Activated CD4-positive, alpha-beta T cell treated with anti-CD3 and anti-CD28 coated beads for 36 hours (primary cell): ENCODE measurements at places on chromosomes 7 and 10. TPM values are rescaled to one million over a fixed set of nuclear protein-coding genes. Genes with fewer than 3 reads are reported as not detected.

Gene FAM25G
- total RNA-seq = not detected

Gene UTF1
- total RNA-seq = not detected

Gene SPDYE2
- total RNA-seq = not detected

Gene ELAPOR2
- total RNA-seq = 4.4 TPM

Gene CCDC186
- 9.1 TPM for total RNA-seq

Gene AMPH
- total RNA-seq = 0.07 TPM

Gene CLDN12
- total RNA-seq = 5.4 TPM

Gene ITGA8
- total RNA-seq = not detected

Gene RPP30
- total RNA-seq = 103 TPM

Gene VGF
- 0.11 TPM for total RNA-seq

Gene PAPOLB
- total RNA-seq = not detected

Gene CDC14C
- total RNA-seq = not detected

Gene ABCB1
- 4.5 TPM for total RNA-seq

Gene GDF10
- 0.32 TPM for total RNA-seq

Gene BEND7
- not detected for total RNA-seq

- DNase-seq = no peak
- no peaks in the 10 kb centered on the region for H3K36me3 ChIP-seq
- no peaks in the 10 kb centered on the region for H3K27me3 ChIP-seq
- H3K4me3 ChIP-seq = no peak overlapping the region
- H3K27ac ChIP-seq = no peak overlapping the region
Observed at GRCh38 chr10:121188005-121188404, 336.8 kb downstream of the WDR11 start.

- H3K36me3 ChIP-seq = no peaks in the 10 kb centered on the region
- H3K4me3 ChIP-seq = no peak overlapping the region
- no peak overlapping the region for H3K27ac ChIP-seq
- peaks cover 14% of the 10 kb centered on the region for H3K27me3 ChIP-seq
- no peaks in the 10 kb centered on the region for H3K4me1 ChIP-seq
Observed at GRCh38 chr10:71389768-71390460, 6.8 kb upstream of the CDH23 start.

GRCh38 chr10:74910241-74910975 lies 84.0 kb downstream of the KAT6B start:
- no peak for DNase-seq
- H3K27me3 ChIP-seq = no peaks in the 10 kb centered on the region
- H3K4me3 ChIP-seq = no peak overlapping the region
- H3K27ac ChIP-seq = no peak overlapping the region
- H3K4me1 ChIP-seq = peaks cover 51% of the 10 kb centered on the region
- peaks cover 1% of the 10 kb centered on the region for H3K36me3 ChIP-seq

- no peaks in the 10 kb centered on the region for H3K4me1 ChIP-seq
- no peak for DNase-seq
- no peaks in the 10 kb centered on the region for H3K36me3 ChIP-seq
- H3K27ac ChIP-seq = no peak overlapping the region
- H3K27me3 ChIP-seq = no peaks in the 10 kb centered on the region
Observed at GRCh38 chr7:117908031-117908795, 35.0 kb upstream of the CTTNBP2 start.

GRCh38 chr10:94412449-94412848 lies 10.1 kb downstream of the TBC1D12 start:
- H3K4me3 ChIP-seq = no peak overlapping the region
- H3K27me3 ChIP-seq = peaks cover 31% of the 10 kb centered on the region
- no peak for DNase-seq

GRCh38 chr7:95684037-95684436 lies 87.7 kb upstream of the PDK4 start:
- no peaks in the 10 kb centered on the region for H3K27me3 ChIP-seq
- H3K36me3 ChIP-seq = no peaks in the 10 kb centered on the region
- no peak overlapping the region for H3K27ac ChIP-seq
- H3K4me3 ChIP-seq = no peak overlapping the region
- H3K4me1 ChIP-seq = no peaks in the 10 kb centered on the region
- no peak for DNase-seq

DNA sequence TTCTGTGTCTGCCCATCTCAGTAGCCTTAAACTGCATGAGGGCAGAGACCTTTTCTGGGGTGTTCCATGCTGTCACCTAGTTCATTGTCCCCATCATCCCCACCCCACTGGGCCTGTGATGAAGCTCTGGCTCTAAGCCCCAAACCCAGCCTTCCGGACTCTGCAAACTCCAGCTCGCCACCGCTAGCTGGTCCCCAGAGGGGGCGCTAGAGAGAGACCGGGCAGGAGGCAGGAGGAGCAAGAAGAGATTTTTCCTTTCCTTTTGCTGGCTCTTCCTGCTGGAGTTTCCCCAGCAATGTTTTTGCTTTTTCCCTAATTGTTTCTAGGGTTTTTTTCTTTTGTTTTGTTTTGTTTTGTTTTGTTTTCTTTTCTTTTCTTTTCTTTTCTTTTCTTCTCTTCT lies 234.4 kb downstream of the TEX36 start:
- H3K27ac ChIP-seq = no peak overlapping the region
- DNase-seq = peak; percentile 39
- no peaks in the 10 kb centered on the region for H3K27me3 ChIP-seq
- no peak overlapping the region for H3K4me3 ChIP-seq
- H3K36me3 ChIP-seq = no peaks in the 10 kb centered on the region

DNA sequence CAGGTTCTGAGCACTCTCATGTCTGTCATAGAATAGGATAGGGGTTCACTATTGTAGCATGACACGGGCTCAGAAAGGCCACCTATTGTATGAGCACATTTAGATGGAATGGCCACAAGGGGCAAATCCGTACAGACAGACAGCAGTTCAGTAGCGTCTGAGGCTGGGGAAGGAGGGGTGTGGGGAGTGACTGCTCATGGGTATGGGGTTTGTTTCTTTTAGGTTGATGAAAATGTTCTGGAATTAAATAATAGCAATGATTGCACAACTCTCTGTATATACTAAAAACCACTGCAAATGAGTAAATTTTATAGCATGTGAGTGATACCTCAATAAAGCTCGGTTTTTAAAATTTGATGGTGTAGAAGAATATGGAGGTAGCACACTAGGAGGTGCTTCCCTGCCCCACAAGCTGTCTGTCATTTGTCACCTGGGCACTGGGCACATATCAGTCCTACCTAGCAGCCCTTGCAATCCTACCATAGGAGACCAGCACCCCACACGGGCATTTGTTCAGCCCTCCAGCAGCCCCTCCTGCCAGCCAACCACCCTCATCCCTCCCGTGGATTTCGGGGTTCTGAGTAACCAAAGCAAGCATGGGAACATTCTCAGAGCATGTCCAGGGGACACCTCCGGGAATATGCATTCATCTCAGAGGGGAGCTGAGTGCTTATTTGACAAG lies 35.2 kb downstream of the KCNMA1 start:
- H3K27me3 ChIP-seq = no peaks in the 10 kb centered on the region
- H3K4me1 ChIP-seq = peaks cover 8% of the 10 kb centered on the region
- DNase-seq = no peak
- no peak overlapping the region for H3K4me3 ChIP-seq
- no peaks in the 10 kb centered on the region for H3K36me3 ChIP-seq

DNA sequence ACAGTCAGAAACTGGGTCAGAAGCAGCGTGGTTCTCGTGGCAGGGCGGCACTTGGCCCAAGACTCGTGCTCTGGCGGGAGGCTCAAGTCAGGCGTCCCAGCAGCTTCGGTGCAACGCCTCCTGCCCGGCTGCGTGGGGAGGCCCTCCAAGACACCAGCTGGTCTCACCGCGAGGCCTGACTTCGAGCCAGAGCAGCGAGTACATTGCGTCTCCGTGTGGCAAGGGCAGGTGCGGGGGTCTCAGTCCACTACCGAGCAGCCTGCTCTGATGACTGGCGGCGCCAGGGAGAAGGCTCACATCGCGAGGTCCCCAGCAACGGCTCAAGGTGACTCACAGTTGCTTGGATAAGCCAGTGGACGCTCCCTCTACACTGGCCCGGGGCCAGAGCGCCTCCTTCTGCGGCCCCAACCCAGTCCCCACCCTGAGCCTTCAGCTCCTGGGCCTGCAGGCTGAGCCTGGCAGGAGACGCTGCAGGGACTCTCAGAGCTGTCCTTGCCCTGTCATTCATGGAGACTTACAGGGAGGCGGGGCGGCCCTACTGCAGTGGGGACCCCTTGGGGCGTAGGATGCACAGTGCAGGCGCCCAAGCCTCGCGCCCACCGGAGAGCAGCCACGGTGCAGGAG lies 41.9 kb upstream of the PRKAR1B start:
- peaks cover 21% of the 10 kb centered on the region for H3K36me3 ChIP-seq
- no peak overlapping the region for H3K4me3 ChIP-seq
- no peak for DNase-seq
- H3K4me1 ChIP-seq = no peaks in the 10 kb centered on the region
- H3K27ac ChIP-seq = no peak overlapping the region

GRCh38 chr7:36781011-36781738 lies 56.9 kb upstream of the AOAH start:
- peaks cover 78% of the 10 kb centered on the region for H3K4me1 ChIP-seq
- DNase-seq = peak; percentile 40

DNA sequence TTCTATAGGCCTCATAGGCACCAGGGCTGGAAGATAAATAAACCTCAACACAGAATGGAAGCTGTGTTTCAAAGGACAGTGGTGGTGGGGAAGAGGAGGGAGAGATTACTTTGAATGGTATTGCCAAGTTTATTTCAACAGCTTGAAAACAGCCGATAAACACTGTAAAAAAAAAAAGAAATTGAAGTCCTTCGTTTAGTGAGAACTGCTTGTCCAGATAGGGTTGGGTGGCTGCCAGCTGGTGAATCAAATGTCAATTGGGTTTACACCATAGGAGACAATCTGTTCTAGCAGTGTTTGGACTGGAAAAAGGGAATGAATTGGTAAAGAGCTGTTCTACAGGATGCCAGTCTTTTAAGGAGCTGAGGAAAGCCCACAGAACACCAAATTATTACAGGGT lies 254.8 kb downstream of the PHF14 start:
- no peaks in the 10 kb centered on the region for H3K36me3 ChIP-seq
- H3K27ac ChIP-seq = no peak overlapping the region
- no peaks in the 10 kb centered on the region for H3K4me1 ChIP-seq
- no peak for DNase-seq

DNA sequence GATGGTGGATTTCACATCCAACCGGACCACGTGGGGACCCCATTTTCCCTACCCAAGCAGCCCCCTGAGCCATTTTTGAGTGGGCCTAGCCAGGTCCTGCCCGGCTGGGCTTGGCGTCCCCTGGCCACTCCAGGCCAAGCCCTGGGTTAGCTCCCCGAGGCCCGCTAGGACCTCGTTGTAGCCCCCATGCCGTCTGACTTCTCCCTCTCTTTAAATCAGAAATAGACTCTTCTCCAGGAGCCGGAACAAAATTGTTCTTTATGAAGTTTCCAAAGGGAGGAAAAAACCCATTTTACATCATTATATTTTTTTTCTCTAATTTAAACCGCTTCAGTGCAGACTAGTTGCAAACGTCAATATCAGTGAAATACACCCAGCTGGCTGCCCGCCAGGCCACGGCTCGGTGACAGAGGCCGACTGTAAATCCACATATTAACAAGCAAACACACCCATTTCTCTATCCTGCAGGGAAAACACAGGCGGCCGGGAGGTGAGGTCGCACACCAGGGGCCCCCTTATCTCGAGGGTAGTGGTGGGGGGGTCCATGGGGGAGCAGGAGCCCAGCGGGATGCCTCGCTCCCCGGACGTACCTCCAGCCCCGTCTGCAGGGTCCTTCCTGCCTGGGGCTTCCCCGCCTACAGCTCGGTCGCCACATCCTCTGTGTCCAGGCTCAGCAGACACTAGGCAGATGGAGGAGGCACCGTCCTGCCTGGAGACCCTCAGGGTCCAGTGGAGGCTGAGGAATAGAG lies 72.7 kb downstream of the ELFN1 start:
- peaks cover 21% of the 10 kb centered on the region for H3K4me1 ChIP-seq
- no peaks in the 10 kb centered on the region for H3K27me3 ChIP-seq
- H3K27ac ChIP-seq = no peak overlapping the region
- H3K4me3 ChIP-seq = no peak overlapping the region
- no peaks in the 10 kb centered on the region for H3K36me3 ChIP-seq

DNA sequence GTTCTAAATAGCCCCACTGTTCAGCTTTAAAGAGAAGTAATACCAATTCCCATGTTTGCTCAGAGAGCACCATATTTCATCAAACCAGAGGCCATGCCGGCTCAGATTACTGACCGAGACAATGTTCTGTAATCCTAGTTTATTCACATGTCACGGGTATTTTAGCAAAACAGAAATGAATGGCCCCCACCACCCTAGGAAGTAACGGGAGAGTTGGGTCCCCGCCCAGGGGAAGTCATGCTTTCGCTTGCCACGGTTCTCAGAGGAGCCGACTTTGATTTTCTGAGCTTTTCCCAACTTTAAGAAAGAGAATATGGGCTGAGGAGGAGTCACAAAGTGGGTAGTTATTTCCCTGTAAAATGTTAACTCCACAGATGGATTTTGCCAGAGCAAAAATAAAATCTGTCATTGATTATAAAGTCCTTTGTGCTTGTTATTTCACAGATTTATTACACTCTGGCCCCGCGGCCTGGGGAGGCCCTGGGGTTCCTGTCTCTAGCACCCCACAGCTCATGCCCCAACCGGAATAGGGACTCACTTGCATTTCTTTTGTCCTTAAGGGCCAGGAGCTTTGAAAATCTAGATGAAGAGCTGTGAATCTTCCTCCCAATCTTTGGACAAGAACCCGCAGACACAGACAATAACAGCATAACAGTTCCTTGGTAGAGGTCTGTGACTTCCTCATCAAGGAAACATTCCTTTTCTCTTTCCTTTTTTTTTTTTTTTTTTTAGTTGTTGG lies 3.7 kb upstream of the GDF10 start:
- no peak overlapping the region for H3K4me3 ChIP-seq
- H3K4me1 ChIP-seq = peaks cover 10% of the 10 kb centered on the region
- no peaks in the 10 kb centered on the region for H3K36me3 ChIP-seq

DNA sequence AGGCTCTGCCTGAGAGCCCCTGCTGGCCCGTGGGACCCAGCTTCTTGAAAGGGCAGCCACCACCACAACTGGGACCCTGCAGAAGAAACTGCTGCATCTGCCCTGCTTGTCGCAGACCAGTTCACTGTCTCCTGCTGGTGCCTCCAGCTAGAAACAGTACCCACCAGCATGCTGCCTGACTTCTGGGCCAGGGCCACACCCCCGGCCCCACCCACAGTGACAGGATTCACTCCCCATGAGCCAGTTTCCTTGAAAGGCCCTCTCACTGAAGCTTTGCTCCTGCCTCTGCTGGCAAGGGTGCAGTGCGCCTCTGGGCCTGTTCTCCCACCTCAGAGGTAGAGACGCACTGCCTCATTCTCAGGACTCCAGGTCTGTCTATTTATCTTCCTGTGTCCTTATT lies 32.4 kb downstream of the ANXA11 start:
- DNase-seq = no peak
- H3K27me3 ChIP-seq = no peaks in the 10 kb centered on the region
- H3K4me3 ChIP-seq = no peak overlapping the region
- H3K27ac ChIP-seq = no peak overlapping the region
- peaks cover 18% of the 10 kb centered on the region for H3K4me1 ChIP-seq

DNA sequence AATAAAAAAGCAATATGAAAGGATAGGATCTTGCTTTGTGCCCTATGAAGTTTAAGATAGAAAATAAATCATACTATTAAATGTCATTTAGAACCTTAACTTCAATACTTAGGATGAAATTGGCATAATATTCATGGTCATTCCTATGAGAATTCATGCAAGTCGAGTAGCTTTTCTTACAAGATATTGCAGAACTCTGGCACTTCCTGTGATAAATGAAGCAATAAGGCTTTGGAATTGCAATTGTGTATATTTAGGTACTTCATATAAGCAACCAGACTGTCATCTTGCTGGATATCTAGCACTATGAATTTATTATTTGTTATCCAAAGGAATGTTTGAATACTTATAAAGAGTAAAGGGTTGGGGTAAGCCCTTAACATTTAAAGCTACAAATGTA lies 116.5 kb downstream of the ZNF438 start:
- no peaks in the 10 kb centered on the region for H3K36me3 ChIP-seq
- no peak for DNase-seq
- no peaks in the 10 kb centered on the region for H3K27me3 ChIP-seq
- H3K27ac ChIP-seq = no peak overlapping the region

- no peaks in the 10 kb centered on the region for H3K27me3 ChIP-seq
- H3K27ac ChIP-seq = peak overlapping the region; percentile 47
- H3K4me3 ChIP-seq = no peak overlapping the region
Observed at GRCh38 chr10:11260170-11260569, 242.5 kb downstream of the CELF2 start.
